ENCODE measurements at places on chromosomes 2 and 18.
A peak's percentile ranks its signal among the peaks of the same experiment; 100 is the strongest.

DNA sequence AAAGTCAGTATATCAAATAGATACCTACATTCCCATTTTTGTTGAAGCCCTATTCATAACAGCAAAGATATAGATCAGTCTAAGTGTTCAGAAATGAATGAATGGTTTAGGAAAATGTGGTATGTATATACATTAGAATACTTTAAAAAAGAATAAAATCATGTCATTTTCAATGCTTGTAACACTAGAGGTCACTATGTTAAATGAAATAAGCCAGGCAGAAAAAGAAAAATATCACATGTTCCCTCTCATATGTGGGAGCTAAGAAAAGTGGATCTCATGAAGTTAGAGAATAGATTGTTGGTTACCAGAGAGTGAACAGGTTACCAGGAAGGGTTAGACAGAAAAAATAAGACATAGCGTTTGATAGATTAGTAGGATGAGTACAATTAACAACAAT is 1111.0 kb upstream of the SLC39A10 start:
- DNase-seq = no peak

DNA sequence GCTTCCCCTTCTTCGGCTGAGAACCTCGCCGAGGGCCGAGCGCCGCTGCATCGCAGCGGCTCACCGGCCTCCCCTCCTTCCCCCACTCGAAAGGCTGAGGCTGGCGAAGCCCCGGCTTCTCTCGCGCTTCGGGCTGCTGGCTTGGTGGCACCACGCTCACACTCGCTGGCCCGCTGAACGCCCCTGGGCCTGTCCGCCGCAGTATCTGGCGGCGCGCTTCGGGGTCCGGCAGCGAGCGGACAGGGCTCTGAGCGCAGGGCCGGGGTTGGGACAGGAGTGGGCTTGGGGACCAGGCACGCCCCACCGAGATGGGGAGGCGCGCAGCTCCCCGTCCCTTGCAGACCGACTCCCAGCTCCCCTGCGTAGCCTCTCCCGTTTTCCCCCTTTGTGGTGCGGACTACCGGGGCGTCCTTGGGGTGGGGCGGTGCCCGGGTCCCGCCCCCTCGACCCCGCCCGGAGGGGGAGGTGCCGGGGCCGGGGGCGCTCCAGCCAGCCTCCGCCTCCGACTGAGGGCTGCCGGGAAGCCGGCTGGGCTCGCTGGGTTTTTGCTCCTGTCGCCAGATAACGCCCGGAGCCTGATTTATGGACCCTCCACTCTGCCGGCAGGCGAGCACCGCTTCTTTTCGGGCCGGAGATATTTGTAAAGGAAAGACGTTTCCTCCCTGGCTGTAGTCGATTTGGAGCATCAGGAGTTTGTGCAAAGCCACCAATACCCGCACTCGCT is 3.8 kb downstream of the GBX2 start:
- DNase-seq = no peak

DNA sequence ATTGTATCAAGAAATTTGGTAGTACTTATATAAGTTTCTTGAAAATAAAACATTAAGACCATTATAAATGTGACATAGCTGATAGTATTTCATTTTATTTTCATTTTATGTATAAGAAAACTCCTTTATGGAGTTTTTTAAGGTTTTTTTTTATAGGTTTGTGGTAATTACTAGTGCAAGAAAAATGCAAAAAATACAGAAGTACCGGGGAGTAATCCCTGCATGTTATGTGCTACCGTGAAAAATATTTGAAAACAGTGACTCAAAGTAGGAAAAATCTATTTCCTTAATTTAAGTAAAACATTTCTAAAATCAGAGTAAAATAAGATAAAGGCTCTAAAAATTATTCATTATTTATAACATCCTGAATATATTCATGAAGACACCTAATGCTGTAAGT is 21.6 kb downstream of the ZSWIM2 start:
- no peak for DNase-seq

DNA sequence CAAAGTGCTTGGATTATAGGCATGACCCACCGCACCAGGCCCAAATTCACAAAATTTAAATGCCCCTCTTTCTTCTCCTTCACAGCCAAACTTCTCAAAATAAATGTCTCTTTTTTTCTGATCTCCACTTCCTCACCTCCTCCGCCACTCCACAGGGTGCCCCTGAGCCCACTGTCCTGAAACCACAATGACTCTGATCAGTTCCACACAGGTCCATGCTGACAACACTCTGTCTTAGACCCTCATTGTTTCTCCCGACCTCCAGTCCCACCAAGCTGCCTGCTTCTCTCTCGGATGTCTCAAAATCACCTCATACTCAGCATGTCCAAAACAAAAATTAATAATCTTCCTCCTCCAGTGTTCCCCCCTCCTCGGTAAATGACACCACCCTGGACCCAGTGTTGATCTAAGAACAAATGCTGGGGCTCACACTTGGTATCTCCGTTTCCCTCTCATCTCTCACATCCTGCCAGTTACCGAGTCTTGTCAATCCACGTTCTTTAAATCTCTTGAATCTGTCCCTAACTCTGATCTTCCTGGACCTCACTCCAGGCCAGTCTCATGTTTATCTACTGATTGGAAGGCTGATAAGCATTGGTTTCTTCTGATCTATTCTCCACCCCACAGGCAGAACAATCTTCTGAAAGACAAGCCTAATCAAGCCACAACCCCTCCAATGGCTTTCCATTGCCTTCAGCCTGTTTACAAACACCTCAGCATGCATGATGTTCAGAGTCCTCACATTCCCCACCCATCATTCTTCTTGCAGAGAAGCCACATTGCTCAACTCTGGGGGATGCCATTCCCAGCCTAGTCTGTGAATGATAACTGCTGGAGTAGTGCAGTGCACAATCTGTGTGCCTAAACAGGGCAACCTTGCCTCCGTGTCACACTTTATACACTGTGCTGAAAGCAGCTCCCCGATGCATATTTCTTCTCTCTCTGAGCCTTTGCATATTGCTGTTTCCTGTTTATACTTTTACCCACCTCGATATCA is 12.4 kb upstream of the ANKRD44 start:
- peak; percentile 64 for DNase-seq

GRCh38 chr2:153394686-153395085 is 83.9 kb downstream of the RPRM start:
- no peak for DNase-seq

GRCh38 chr2:217956586-217957457 is 46.0 kb downstream of the TNS1 start:
- no peak for DNase-seq

DNA sequence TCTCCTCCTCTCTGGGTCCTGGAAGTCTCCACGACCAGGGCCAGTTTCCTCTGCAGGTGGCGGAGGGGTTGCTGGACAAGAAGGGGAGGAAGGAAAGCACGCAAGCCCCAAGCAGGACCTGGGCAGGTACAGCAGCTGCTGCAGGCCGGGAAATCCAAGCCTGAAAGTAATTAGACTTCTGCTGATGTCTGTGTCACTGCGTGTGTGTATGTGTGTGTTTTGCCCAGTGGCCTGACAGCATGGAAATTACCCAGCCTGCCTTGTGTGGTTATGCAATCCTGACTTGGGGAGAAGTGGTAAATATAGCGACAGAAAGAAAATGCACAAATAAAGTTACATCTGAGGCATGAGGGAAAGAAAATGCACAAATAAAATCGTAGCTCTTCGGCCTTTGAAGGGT is 121.8 kb upstream of the ZBTB14 start:
- peak; percentile 31 for DNase-seq

DNA sequence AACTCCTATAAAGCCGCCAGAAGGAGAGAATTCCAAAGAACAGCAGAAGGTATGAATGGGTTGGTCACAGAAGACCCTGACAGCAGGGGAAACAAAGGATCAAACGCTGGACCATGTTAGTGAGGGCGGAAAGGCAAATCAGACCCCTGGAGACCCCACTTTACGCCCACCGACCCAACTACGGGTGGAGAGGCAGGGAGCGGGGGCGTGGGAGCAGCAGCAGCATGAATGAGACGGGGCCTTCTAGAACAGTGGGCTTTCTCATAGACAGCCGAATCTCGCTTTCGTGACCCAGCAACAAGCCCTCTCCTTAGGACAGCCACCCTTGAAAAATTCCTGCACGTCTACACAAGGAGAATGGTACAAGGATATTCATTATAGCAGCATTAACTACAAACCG is 191.0 kb downstream of the HDAC4 start:
- no peak for DNase-seq

GRCh38 chr2:207227749-207228145 is 62.0 kb upstream of the KLF7 start:
- no peak for DNase-seq

DNA sequence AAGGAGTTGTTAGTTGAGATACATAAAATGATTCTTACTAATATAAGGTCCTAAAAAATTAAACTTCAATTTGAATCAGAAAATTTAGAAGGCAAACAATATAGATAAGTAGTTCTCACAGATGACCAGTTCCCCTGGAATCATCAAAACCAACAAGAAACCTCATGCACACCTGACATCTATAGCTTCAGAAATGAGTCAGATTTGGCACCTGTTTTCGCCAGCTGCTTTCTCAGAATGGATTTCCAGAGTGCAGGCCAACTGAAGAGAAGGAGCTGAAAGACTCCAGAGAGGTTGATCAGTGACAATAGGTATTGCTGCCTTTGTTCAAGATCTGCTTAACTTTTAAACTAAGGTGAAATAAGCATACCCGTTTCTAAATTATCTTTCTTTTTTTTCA is 192.4 kb downstream of the RDH14 start:
- no peak for DNase-seq

- DNase-seq = no peak
Observed at GRCh38 chr18:35311496-35311895, 21.5 kb upstream of the ZSCAN30 start.

GRCh38 chr18:75635096-75635495 is 207.6 kb upstream of the SMIM21 start:
- no peak for DNase-seq

DNA sequence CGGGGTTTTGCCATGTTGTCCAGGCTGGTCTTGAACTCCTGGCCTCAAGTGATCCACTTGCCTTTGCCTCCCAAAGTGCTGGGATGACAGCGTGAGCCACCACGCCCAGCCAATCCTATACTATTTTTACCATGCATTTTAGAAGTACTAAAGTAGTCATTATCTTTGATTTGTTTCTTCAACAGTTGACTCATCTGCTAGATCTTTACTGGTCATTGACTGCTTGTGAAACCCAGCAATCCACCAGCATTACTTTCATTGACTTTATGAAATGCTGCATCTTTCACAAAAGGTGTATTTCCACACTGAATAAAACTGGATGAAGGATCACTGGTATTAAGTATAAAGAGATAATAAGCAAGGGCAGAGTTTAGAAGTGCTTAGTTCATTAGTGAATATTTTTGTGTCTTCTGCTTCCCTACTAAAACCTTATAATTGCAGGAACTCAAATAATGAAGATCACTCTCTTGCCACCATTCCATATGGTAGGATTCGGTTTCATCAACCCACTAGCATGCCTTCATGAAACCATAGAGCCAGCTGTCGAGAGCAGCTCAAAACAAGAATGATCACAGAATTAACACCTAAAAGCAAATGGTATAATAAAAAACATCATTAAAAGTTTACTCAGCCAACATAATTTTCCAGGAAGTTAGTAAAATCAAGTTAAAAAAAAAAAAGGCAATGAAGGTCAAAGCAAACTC is 33.1 kb downstream of the IRS1 start:
- DNase-seq = no peak

DNA sequence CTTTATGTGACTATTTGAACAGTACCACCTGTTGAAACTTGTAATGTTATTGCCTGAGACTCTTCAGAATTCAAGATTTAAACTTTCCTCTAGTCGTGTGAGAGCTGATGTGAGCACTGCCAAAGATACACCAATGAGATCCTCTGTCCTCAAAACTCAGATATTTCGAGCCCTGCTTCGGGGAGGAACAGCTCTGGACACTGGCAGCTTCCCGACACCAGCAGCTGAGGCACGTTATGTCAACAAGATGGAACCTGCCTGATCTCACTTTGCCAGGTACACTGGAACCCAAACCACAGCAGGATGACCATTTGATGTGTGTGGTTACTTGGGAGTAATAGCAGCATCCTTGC is 319.9 kb upstream of the RBMS1 start:
- DNase-seq = no peak

GRCh38 chr18:49510393-49511115 is 23.5 kb upstream of the C18orf32 start:
- peak; percentile 78 for DNase-seq

DNA sequence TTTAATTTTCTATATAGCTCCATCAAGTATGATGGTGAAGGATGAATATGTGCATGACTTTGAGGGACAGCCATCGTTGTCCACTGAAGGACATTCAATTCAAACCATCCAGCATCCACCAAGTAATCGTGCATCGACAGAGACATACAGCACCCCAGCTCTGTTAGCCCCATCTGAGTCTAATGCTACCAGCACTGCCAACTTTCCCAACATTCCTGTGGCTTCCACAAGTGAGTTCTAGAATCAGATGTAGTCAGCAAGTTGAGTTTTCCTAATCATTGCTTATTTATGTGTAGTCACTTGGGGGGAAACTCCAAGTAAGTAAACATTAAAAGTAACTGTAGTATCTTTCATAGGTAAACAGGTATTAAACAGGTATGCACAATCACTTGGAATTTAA is 24.8 kb downstream of the SMAD4 start:
- no peak for DNase-seq

DNA sequence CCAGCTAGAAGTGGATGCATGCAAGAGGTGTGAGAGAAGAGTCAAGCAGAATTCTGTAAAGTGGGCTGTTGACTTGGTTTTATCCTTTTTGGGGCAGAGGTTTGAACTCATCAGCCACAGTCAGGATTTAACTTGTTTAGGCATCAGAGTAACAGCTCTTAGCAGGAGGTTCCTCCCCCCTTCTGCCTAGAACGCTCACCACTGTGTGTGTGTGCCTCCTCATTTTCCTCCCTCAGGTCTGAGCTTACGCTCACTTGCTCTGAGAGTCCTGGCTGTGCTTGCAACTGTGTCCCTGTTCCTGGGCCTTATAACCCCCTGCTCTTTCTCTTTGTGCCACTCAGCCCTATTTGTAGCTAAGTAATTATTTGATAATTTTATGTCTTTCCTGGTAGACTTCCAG is 167.9 kb downstream of the TMEM182 start:
- DNase-seq = no peak

DNA sequence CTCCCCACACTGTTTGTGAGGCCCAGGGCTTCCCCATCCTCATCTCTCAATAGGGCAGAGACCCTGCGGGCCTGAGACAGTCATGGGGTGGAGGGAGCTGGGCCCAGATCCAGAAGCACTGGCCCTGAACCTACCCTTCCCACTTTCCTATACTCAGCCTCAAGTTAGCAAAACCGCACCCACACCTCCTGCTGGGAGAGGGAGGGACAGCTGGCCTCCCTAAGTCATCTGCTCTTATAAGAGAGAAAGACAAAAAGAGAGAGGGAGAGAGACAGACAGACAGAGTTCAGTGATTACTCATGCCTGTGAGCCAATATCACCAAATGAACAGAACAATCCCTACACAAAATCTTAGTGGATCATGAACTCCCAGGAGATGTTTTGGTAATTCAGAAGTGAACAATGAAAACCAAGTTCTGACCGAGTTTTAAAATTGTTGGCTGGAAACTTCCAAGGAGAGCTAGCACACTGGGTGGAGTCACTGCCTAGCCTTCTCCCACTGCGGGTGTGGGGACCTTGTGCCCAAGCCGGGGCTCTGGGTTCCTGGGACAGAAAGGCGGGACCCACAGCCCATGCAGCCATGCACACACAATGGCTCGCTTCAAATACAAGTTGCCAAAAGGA is 130.5 kb downstream of the PXDN start:
- DNase-seq = no peak

Data from trophoblast cell (in vitro differentiated cells and primary cell).